ENCODE measurements at places on chromosomes 6 and 20. TPM values are rescaled to one million over a fixed set of nuclear protein-coding genes. Genes with fewer than 3 reads are reported as not detected.

Gene GCNT2
- total RNA-seq: 35.5 TPM

Gene HSPA1A
- 194 TPM for total RNA-seq

Gene SLPI
- total RNA-seq: not detected

DNA sequence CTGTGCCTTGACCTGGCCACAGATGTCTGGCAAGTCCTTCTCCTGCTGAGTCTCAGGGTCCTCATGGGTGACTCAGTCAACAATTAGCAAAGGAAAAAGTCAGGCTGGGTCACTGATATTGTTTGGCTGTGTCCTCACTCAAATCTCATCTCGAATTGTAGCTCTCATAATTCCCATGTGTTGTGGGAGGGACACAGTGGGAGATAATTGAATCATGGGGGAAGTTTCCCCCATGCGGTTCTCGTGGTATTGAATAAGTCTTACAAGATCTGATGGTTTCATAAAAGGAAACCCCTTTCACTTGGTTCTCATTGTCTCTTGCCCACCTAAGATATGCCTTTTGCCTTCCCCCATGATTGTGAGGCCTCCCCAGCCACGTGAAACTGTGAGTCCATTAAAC, 45.7 kb downstream of the PREX1 start:
- no peaks in the 10 kb centered on the region for H3K27me3 ChIP-seq

GRCh38 chr6:167957626-167958025, 39.8 kb upstream of the KIF25 start:
- peaks cover 47% of the 10 kb centered on the region for H3K36me3 ChIP-seq
- H3K27ac ChIP-seq: no peak overlapping the region
- no peak for DNase-seq
- peaks cover 19% of the 10 kb centered on the region for H3K4me1 ChIP-seq
- H3K27me3 ChIP-seq: no peaks in the 10 kb centered on the region

- H3K36me3 ChIP-seq: no peaks in the 10 kb centered on the region
- H3K27ac ChIP-seq: no peak overlapping the region
- DNase-seq: no peak
- H3K4me3 ChIP-seq: no peak overlapping the region
- no peaks in the 10 kb centered on the region for H3K4me1 ChIP-seq
- H3K27me3 ChIP-seq: peaks cover 4% of the 10 kb centered on the region
Measured at GRCh38 chr20:41862476-41862875, 244.3 kb upstream of the CHD6 start.

DNA sequence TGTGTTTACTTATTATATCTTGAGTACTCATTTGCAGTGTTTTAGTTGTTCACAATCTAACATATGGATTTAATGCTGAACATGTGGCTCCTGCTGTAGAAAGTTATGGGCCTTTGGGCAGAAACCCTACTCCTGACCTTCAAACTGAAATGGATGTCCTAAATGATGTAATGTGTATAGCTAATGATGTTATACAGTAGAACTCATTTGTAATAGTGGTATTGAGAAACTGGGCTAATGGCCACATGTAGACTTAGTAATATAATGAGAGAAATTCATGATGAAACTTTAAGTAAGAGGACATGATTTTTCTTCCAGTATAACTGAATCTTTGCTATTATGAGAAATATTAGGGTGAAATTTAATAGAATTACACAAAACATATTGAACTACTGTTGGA, 121.3 kb upstream of the PTPRK start:
- H3K4me3 ChIP-seq: no peak overlapping the region
- no peaks in the 10 kb centered on the region for H3K36me3 ChIP-seq
- no peak overlapping the region for H3K27ac ChIP-seq

- DNase-seq: no peak
- H3K36me3 ChIP-seq: peaks cover 9% of the 10 kb centered on the region
- H3K27me3 ChIP-seq: no peaks in the 10 kb centered on the region
Measured at GRCh38 chr20:3932277-3932676, 43.1 kb downstream of the PANK2 start.

DNA sequence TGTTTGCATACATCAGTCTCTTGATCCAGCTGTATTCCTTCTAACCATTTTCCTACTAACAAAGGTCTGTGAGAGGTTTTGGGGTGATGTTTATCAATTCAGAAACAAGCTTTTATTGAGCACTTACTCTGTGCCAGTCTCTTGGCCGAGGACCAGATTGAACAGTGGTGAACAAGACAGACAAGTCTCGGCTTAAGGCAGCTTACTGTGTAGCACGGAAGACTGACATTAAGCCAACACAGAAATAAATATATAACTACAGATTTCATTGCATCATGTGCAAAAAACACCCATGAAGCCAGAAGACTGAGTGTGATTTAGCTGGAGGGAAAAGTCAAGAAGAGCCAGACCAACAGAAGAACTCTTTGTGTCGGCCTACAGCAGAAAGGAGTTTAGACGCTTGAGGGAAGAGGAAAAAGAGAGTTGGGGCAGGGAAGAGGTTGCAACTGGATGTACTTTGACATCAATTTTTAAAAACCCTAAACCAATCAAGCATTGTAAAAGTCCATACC, 549.6 kb upstream of the CITED2 start:
- no peak overlapping the region for H3K4me3 ChIP-seq
- no peaks in the 10 kb centered on the region for H3K27me3 ChIP-seq
- no peak for DNase-seq
- H3K4me1 ChIP-seq: peaks cover 15% of the 10 kb centered on the region
- no peak overlapping the region for H3K27ac ChIP-seq

DNA sequence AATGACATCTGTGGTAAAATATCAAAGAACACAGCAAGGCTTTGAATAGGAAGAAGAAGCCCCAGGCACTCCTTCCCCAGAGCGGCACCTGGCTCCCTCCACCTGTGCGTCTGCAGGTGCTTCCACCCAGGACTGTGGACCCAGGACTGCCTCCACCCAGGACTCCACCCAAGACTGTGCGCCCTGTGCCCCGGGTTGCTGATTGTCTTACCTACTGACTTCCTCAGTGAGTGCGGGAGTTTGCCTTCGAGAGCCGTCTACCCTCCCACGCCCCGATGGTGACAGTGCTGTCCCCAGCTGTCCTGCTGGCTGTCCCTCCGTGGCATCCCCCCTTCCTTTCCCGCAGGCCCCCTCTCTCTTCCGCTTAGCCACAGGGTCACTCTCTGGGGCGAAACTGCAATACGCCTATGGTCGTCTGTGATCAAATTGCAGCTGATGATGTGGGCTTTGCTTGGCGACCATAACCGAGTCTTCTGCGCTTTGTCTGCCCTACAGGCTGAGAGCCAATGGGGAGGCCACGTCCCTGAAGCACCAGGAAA, 52.1 kb downstream of the IRF4 start:
- H3K4me3 ChIP-seq: no peak overlapping the region
- DNase-seq: no peak
- no peaks in the 10 kb centered on the region for H3K27me3 ChIP-seq
- H3K4me1 ChIP-seq: peaks cover 7% of the 10 kb centered on the region
- no peak overlapping the region for H3K27ac ChIP-seq
- no peaks in the 10 kb centered on the region for H3K36me3 ChIP-seq
